Myometrial cell (primary cell): ENCODE measurements at places on chromosomes 3 and 15. TPM values are rescaled to one million over a fixed set of nuclear protein-coding genes. Genes with fewer than 3 reads are reported as not detected.

SEMA5B gene
- total RNA-seq: under 0.01 TPM in 1 of 2 replicates, not detected in the other

ACOX2 gene
- total RNA-seq: 5.0 and 8.9 TPM in 2 replicates

GALNT15 gene
- 0.86 and 2.5 TPM in 2 replicates for total RNA-seq

DAZL gene
- total RNA-seq: not detected in 2 replicates

ETFA gene
- 117 and 119 TPM in 2 replicates for total RNA-seq

REC114 gene
- total RNA-seq: not detected in 2 replicates

KLHL6 gene
- not detected in 2 replicates for total RNA-seq

CLDN1 gene
- total RNA-seq: 3.5 and 4.3 TPM in 2 replicates

DOCK3 gene
- under 0.01 TPM in 1 of 2 replicates, not detected in the other for total RNA-seq

CEP70 gene
- 28.5 and 28.7 TPM in 2 replicates for total RNA-seq

FAM81A gene
- total RNA-seq: 0.29 and 1.2 TPM in 2 replicates

ULK3 gene
- 18.8 and 35.2 TPM in 2 replicates for total RNA-seq

GASK1A gene
- total RNA-seq: 0.58 and 1.1 TPM in 2 replicates

TLE3 gene
- total RNA-seq: 20.7 and 21.0 TPM in 2 replicates

PAQR5 gene
- total RNA-seq: 2.6 and 3.5 TPM in 2 replicates

MKRN2OS gene
- total RNA-seq: not detected in 2 replicates

CELF6 gene
- not detected in 2 replicates for total RNA-seq

DNASE1L3 gene
- not detected in 2 replicates for total RNA-seq

LYZL4 gene
- total RNA-seq: not detected in 2 replicates

RLBP1 gene
- total RNA-seq: not detected in 2 replicates

TERB2 gene
- total RNA-seq: not detected in 2 replicates

FGD5 gene
- not detected in 2 replicates for total RNA-seq

CPNE4 gene
- not detected in 2 replicates for total RNA-seq

CPLX3 gene
- total RNA-seq: not detected in 2 replicates

CKMT1A gene
- not detected in 2 replicates for total RNA-seq

TRIM42 gene
- total RNA-seq: not detected in 2 replicates

NRROS gene
- total RNA-seq: under 0.01 TPM in 1 of 2 replicates, not detected in the other

TPRG1 gene
- total RNA-seq: 2.3 TPM in 1 of 2 replicates, not detected in the other

ZIC4 gene
- total RNA-seq: not detected in 2 replicates
